NCI-H1436 (cell line): ENCODE measurements at places on chromosomes 1 and 21.

DNA sequence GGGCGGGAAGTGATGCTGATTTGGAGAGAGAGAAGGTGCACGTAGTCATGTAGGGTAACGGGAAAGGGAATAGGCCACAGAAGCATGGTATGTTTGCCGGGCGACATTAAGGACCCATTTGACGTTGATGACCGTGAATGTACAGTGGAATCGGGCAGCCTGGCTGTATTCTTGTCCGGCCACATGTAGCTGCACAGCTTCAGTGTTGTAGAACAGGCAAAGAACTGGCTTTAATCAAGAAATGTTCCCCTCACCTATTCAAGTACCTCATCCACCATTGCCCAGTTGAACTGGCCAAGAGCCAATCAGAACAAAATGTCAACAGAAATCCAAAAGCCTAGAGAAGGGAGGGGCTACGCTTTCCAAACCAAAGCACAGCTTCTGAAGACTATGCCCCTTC is 104.8 kb downstream of the DHRS3 start:
- no peak for DNase-seq

DNA sequence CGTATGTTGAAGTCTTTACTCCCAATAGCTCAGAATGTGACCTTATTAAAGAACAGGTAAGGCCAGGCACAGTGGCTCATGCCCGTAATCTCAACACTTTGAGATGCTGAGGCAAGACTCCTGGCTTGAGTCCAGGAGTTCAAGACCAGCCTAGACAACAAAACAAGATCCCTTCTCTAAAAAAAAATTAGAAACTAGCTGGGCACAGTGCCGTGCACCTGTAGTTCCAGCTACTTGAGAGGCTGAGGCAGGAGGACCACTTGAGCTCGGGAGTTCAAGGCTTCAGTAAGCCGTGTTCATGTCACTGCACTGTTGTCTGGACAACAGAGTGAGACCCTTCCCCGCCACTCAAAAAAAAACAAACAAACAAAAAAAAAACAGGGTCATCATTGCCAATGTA is 171.3 kb downstream of the RERE start:
- no peak for DNase-seq

DNA sequence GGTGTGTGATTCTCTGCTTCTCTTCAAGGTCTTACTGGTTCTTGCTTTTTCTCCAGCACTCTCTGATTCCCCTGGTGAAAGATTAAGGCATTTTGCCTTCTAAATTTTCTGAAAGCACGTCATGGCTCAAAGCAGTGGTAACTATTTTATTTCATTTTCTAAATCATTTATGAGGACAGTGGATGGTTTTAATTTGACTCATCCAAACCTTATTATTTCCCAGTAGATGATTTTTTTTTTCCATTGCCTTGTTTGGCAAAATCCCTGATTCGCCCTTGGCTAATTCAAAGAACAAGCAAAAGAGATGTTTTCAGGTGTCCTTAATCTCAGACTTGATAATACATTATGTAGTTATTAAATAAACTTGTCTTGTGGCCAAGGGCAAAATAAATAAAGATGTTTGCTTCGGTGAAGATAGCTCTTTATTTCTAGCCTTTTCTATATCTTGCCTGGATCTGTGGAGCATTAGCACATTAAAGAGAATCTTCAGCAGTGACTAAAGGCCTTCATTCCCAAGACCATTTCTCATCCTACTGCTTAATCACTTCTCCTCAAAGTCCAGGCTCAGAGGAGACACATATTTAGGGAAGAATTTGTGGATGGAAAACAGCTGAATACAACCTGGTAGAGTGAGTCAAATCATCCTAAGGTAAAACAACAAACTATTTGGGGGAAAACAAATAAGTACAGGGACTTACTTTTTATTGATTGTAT is 359.8 kb downstream of the DUSP10 start:
- no peak for DNase-seq

DNA sequence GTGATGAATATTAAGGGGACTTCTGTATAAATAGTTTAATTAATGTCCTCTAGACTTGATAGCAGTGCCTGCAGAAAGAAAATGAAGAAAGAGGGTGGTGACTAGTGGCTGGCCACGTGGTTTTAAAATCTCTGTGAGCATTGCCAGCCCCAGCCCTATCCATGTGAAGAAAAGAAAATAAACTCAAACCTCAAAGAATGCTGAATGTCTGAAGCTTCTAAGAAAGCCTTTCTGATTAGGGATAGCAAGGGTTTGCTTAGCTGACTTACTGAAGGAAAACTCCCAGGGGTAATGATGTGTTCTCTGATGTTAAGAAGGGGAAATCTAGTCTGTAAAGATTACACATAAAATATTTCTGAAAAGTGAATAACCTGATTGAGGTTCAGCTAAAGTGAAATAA is 31.8 kb downstream of the ADGRL2 start:
- DNase-seq = no peak

GRCh38 chr1:208289716-208290115 is 45.5 kb upstream of the PLXNA2 start:
- no peak for DNase-seq

GRCh38 chr1:165623624-165624023 is 7.4 kb upstream of the MGST3 start:
- DNase-seq = no peak

GRCh38 chr1:39650431-39650830 is 11.0 kb upstream of the HEYL start:
- DNase-seq = no peak

DNA sequence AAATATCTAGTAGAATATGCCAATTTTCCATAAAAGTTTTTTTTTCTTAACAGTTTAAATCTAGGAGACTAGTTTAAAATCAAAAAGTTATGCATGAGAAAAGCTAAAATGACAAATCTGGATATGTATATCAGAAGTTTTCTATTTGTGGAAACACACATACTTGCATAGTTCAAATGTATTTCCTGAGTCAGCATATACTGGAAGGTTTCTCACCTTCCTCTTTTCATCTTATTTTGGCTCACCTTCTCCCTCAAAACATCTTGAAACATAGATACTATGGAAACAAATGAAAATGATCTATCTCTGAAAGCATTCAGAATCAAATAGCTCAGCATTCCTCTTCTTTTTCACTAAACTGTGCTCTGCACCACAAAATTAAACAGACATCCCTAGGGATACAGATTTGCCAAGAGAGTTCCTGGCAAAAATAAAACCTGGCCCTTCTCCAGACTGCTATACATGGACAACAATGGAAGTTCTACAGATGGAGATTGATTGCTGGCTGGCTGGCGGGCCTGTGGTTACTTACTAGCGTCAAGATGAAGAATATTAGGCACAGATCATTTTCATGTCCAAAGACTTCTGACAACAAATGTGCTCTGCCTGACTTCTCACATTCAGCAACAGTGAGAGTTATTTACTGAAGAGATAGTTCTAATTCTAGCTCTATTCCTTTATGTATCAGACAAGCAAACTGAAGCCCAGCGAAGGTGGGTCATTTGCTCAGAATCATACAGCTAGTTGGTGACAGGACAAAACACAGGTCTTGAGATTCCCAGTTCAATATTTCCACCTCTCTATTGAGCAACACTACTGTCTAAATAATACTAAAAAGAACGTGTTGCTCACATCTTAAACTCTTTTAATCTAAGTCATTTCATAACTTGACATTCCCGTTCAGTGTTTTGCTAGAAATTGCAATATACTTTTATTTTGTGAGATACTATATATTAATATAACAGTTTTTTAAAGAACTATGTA is 26.6 kb downstream of the DIPK1A start:
- no peak for DNase-seq

DNA sequence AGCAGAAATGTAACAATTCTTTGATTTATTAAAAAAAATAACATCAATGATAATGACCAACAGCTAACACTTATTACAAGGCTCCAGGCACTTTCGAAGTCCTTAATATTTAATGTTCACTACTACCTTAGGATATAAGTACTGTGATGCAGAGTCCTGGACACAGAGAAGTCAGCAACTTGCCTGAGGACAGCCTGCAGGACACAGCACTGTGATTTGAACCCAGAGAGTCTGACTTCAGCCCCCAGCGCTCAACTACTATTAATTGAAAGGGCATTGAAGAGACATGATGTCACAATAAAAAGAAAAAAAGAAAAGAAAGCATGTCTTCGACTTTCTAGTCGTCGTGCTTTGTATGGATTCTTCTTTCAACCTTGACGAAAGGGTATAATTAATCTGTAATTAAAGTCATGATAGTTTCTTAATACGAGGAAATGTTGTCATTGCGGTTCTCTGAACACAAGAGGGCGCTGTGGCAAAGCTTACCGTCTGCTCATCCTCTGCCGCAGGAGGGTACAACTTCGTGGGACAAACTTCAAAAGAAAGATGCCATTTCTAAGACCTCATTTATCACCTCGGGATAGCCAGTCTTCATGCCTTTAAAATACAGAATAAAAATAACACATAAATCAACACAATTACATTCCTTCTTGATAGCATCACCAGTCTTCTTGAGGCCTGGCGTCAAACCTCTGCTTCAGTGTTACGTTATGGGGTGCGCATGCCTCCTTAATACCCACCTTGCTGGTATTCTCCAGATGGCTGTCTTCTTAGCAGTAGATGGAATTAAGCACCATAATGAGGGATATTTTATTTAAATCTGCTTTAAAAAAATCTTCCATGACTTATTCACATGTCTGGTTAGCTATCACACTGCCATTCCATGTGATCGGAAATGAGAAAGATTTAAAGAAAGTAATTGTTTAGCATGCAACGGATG is 240.1 kb downstream of the DISC1 start:
- peak; percentile 51 for DNase-seq

GRCh38 chr1:23478896-23479665 is 4.9 kb downstream of the ASAP3 start:
- DNase-seq = no peak

DNA sequence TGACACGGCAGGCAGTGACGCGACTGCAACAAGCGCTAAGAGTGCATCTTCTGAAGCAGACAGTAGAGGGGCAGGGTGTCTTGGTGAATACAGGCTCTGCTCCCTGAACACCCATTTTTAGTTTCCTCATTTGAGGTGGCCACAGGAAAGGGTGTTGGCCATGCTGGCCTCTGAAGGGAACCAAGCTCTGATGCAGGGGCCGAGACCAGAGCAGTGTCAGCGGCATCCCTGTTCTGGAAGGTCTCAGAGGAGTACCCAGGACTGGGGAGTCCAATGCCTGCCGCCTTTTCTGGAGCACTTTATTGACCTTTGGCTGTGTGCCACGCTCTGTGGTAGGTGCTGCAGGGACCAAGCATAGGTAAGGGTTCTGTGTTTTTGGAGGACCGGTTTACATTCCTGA is 100.4 kb downstream of the KCNJ6 start:
- DNase-seq = no peak

- DNase-seq = no peak
These were observed 38.8 kb upstream of the RASAL2 start for GRCh38 chr1:178055093-178055492.

DNA sequence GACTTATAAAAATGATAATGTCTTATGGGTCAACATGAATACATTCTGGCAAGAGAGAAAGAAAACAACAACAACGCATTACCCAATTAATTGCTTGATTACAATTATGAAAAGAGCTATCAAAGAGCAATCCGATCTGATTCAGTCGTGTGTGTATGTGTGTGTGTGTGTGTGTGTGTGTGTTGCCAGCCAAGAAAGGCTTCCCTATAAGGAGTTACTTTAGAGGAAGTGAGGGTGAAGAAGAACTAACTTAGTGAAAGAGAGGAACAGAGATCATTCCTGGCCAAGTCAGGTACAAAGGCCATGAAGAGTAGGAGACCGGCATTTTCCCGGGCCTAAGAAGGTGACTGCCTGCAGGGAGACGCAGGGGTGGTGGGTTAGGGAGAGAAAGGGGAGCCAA is 9.4 kb downstream of the TMEM35B start:
- DNase-seq = no peak

DNA sequence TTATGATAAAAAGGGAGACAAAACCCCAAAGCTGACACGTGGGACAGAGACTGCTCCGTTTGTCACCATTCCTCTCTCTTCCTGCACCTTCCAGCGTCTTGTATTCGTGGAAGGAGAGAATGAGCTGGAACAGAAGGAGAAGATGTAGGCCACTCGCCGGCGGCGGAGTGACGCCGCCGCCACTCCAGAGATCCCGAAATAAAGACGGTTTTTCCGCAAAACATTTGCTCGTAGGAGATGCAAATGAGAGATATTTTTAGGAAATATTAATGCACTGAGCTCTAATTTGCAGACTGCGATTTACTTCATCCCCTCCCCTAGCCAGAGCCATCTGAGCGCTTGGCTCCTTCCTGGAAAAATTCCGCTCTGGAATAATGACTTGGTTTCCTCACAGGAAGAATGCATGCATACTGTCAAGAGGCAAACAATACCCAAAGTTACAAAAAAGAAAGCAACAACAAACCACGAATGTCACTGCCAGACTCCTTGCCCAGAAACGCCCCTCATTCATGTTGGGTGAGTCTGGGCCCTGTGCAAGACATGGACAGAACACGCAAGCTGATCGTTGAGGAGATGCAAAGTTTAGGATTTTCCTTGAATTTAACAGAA is 18.0 kb upstream of the ADARB1 start:
- DNase-seq = no peak

- no peak for DNase-seq
These were observed 31.3 kb downstream of the SLC30A1 start for GRCh38 chr1:211547710-211548109.

- no peak for DNase-seq
These were observed 82.6 kb upstream of the DPYD start for GRCh38 chr1:98003442-98003841.

DNA sequence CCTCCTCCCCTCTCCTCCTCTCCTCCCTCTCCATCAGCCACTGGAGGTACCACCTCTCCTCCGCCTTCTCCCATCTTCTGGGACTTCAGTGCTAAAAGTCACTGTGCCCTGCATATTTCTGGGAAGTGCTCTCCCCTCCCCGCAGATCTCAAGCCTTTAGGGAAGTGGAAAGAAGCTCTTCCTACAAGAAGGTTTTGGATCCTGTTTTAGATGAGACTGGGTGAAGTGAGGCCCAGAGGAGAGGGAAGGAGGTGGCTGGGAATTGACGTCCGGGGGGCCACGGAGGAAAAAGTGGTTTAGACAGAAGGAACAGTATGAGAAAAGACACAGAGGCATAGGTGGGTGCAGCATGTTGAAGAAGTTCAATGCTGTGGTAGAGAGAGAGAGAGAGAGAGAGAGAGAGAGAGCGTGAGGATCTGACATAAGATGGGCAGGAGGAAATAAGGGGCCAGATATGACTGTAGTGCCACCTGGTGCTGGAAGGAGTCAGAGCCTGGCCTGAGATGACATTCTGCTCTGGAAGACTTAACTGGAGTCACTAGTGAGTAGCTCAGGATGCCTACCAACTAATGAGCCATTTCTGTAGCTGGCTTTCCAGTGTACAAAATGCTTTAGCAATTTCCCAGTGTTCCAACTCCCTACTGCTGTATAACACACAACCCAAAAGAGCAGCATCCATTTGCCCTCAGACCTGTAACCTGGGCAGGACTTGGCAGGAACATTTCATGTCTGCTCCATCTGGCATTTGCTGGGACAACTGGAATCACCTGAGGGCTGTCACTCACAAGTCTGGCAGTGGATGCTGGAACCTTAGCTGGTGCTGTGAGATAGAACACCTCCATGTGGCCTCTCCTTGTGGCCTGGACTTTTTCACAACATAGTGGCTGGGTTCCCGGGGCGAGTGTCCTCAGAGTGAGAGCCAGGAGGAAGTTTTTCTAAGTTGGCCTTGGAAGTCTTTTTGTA is 16.6 kb upstream of the ZSCAN20 start:
- DNase-seq = peak; percentile 60
